ENCODE measurements at places on chromosomes 3 and 15.

GRCh38 chr15:48440084-48440483 is 108.9 kb downstream of the DUT start:
- DNase-seq = no peak

DNA sequence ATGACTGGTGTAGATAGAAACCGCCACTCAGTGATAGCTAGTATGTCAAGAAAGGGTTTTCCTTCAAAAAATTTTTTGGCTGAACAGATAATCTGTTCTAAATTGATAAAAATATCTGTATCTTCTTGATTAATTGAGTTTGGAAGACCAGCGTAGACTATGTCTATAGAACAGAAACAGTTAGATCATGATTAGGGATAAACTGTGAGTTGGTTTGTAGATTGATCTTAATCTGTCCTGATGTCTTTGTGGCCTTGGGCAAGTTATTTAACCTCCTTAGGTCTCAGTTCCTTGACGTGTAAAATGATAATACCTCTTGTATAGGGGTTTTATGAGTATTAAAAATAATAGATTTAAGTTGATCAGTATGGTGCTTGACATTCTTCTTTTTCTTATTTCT is 4.7 kb downstream of the NFKBIZ start:
- no peak for DNase-seq

DNA sequence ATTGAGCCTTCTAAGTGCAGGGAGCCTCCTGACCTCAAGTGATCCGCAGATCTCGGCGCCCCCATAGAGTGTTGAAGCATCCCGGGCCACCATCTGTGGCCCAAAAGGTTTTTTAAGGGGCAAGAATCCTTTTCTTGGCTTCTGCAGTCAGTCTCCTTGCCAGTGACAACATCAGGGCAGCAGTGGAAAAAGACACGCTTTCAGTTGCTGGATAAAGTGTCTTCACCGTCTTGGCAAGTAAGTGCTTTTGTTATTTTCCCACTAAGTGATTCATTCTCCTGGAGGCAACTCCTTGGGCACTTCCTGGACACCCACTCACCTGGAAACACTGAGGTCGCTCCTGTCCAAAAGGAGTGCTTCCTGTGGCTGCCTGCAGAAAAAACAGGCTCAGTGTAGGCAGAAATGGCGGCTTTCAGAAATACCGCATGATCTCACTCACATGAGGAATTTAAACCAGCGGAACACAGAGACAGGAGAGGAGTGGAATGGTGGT is 71.7 kb upstream of the ABHD2 start:
- no peak for DNase-seq

GRCh38 chr3:11351451-11351850 is 79.3 kb downstream of the ATG7 start:
- DNase-seq = no peak

DNA sequence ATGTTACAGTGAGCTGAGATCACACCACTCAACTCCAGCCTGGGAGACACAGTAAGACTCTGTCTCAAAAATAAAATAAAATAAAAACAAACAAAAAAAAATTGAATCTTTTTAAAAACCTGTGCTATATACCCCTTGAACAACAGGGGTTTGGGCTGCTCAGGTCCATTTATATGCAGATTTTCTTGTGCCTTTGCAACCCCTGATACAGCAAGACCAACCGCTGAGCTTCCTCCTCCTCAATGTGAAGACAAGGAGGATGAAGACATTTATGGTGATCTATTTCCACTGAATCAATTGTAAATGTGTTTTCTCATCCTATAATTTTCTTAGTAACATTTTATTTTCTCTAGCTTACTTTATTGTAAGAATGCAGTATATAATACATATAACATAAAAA is 831.0 kb upstream of the ARPP21 start:
- no peak for DNase-seq

GRCh38 chr3:90025019-90025418 is 917.6 kb downstream of the EPHA3 start:
- no peak for DNase-seq

- no peak for DNase-seq
Observed at GRCh38 chr3:65856907-65857306, 181.8 kb downstream of the MAGI1 start.

DNA sequence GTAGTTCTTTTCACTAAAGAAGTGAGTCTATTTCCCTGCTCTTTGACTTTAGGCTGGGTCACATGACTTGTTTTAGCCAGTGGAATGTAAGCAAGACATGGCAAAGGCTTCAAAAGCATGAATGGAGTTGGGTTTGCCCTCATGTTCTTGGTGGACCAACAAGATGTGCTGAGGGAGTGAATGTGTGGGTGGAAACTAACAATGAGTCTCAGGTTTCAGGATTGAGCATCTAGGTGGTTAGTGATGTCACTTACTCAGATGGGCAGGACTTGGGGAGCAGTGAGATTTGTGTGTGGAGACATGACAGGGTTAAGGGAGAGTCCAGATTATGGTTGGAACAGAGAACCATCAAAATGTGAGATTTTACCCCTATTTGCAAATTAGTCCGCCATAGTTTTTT is 181.4 kb upstream of the UBE2E1 start:
- DNase-seq = no peak

DNA sequence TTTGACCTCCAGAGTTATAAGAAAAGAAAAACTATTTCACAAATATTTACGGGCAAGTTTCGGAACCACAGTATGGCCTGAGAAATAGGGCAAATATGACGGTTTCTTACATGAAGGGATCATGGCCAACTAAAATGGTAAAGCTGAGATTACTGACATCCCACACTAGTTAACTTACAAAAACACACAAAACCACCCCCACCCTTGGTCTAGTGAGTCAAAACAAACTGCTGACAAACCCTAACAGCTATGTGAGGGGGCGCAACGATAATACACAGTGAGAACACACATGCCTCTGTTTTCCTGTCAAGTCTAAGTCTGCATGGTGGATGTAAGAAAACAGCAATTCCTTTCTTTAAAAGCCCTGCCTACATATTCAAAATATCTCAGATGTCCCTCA is 32.3 kb downstream of the CBLB start:
- no peak for DNase-seq

DNA sequence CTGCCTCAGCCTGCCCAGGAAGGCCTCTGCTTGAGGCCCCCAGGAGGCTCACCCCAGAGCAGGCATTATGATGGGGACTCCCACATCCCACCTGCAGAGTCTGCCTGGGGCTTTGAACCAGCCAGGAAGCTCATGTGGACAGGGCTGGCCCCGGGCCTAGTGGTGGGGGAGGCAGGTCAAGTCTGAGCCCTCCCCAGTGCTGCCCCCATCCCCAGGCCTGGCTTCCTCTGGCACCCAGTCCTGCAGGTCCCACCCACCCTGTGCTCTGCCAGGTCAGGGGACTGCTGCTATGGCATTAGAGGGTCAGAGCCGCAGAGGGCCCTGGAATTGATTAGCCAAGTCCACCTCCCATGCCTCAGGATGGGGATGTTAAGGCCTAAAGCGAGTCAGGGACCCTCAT is 17.6 kb upstream of the VPS33B start:
- DNase-seq = no peak
